Mesothelial cell of epicardium (in vitro differentiated cells): ENCODE measurements at places on chromosomes 1 and 21. TPM values are rescaled to one million over a fixed set of nuclear protein-coding genes. Genes with fewer than 3 reads are reported as not detected.
A peak's percentile ranks its signal among the peaks of the same experiment; 100 is the strongest.

- no peak for DNase-seq
Observed at GRCh38 chr21:46256501-46256994, 28.0 kb upstream of the LSS start.

- peak; percentile 20 for DNase-seq
Observed at GRCh38 chr1:153364156-153364555, 6.5 kb downstream of the S100A9 start.

GRCh38 chr1:71080230-71080738 is 551 bp downstream of the ZRANB2 start:
- DNase-seq, result no peak

- DNase-seq, result no peak
Observed at GRCh38 chr1:34754964-34755637, at the start of gene GJB5. GJB5 (plus strand) TSS chr1:34755047; CDS start chr1:34757331, 2,284 bp downstream.

TNFAIP8L2 gene
- total RNA-seq, result not detected in 3 replicates
